ENCODE measurements at places on chromosomes 5 and 9. TPM values are rescaled to one million over a fixed set of nuclear protein-coding genes. Genes with fewer than 3 reads are reported as not detected.

SLC22A4 gene
- total RNA-seq: not detected

F2RL1 gene
- 0.27 TPM for total RNA-seq

TNFSF15 gene
- total RNA-seq: 2.5 TPM

PCDHB6 gene
- not detected for total RNA-seq

GALNT10 gene
- 44.2 TPM for total RNA-seq

KYAT1 gene
- 17.7 TPM for total RNA-seq

ADRA1B gene
- not detected for total RNA-seq

FREM1 gene
- total RNA-seq: not detected

PCDHGB2 gene
- total RNA-seq: 0.10 TPM

HTR4 gene
- not detected for total RNA-seq

DBH gene
- total RNA-seq: not detected

NR4A3 gene
- total RNA-seq: 0.29 TPM

FKBP15 gene
- total RNA-seq: 33.6 TPM

KLHL9 gene
- 20.9 TPM for total RNA-seq

HK3 gene
- 0.21 TPM for total RNA-seq

OR1N1 gene
- not detected for total RNA-seq

PDLIM4 gene
- total RNA-seq: not detected

AHRR gene
- total RNA-seq: 34.9 TPM

ECM2 gene
- total RNA-seq: not detected

NFIB gene
- not detected for total RNA-seq

FAM169A gene
- total RNA-seq: 3.6 TPM

BRD3 gene
- 40.1 TPM for total RNA-seq

IL5 gene
- total RNA-seq: 0.33 TPM

PCDHA8 gene
- total RNA-seq: not detected

ALDH7A1 gene
- total RNA-seq: 2.7 TPM

AK3 gene
- 34.4 TPM for total RNA-seq

SPATA31A3 gene
- total RNA-seq: not detected

DRD1 gene
- not detected for total RNA-seq

UAP1L1 gene
- 19.1 TPM for total RNA-seq

ARSK gene
- total RNA-seq: 5.1 TPM

PDCD1LG2 gene
- total RNA-seq: 2.2 TPM

HRH2 gene
- 25.5 TPM for total RNA-seq

PCDHB4 gene
- total RNA-seq: not detected

ROPN1L gene
- total RNA-seq: 4.1 TPM

PRR16 gene
- total RNA-seq: not detected

TGFBI gene
- 0.27 TPM for total RNA-seq

GNE gene
- 14.8 TPM for total RNA-seq

PRDM9 gene
- total RNA-seq: not detected

IFNK gene
- not detected for total RNA-seq

PAPPA gene
- not detected for total RNA-seq

GAS1 gene
- 0.62 TPM for total RNA-seq

TRAF1 gene
- 64.3 TPM for total RNA-seq

TSLP gene
- 0.35 TPM for total RNA-seq

ORM1 gene
- total RNA-seq: not detected

KIAA0825 gene
- 2.7 TPM for total RNA-seq

IRGM gene
- total RNA-seq: 2.2 TPM

IL13 gene
- 2.8 TPM for total RNA-seq

TLX3 gene
- total RNA-seq: not detected

LECT2 gene
- total RNA-seq: not detected

SLC34A1 gene
- 0.27 TPM for total RNA-seq

ANKRD31 gene
- total RNA-seq: 0.17 TPM

DEPDC1B gene
- total RNA-seq: 51.1 TPM

ADAMTS19 gene
- not detected for total RNA-seq

MVB12B gene
- 7.3 TPM for total RNA-seq
